ENCODE measurements at places on chromosomes 12 and 14. TPM values are rescaled to one million over a fixed set of nuclear protein-coding genes. Genes with fewer than 3 reads are reported as not detected.
A peak's percentile ranks its signal among the peaks of the same experiment; 100 is the strongest.

GRCh38 chr14:69594846-69595245 lies 16.6 kb upstream of the SUSD6 start:
- H3K36me3 ChIP-seq: no peaks in the 10 kb centered on the region
- H3K27me3 ChIP-seq: no peaks in the 10 kb centered on the region
- no peak overlapping the region for H3K4me3 ChIP-seq
- no peaks in the 10 kb centered on the region for H3K4me1 ChIP-seq

- no peak for DNase-seq
- H3K4me3 ChIP-seq: no peak overlapping the region
- no peaks in the 10 kb centered on the region for H3K27me3 ChIP-seq
- peaks cover 20% of the 10 kb centered on the region for H3K36me3 ChIP-seq
- no peak overlapping the region for H3K27ac ChIP-seq
- H3K4me1 ChIP-seq: peaks cover 8% of the 10 kb centered on the region
These were observed 30.7 kb downstream of the CEP290 start for GRCh38 chr12:88111074-88111652.

DNA sequence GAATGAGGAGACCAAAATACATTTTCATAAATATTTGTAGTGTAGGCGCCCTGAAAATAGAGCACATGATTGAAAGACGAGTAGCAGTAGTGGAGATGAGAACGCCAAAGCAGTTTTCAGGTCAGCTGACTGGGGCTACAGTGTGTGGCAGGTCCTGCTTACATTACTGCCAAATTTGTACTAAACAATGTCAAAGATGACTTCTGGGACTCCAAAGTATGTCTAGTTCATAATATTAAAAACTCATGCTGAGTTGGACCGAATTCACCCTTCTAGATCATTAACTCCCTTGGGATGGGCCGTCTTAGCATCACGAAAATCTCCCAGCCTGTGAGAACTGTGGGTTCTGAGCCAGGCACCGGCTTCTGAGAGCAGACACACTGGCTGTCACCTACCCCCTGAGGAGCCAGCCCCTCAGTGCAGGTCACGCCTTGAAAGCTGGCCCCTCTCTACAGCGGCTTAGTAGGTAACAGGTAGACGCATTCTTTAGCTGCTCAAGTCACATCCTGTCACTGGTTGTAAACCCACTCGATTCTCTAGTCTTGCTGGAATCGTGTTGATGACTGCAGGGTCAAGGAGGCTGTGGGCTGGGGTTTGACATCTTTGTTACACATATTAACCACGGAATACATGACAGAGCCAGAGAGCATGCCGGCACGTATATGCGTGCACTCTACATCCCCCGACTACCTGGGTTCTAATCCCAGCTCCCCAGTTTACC lies 210.4 kb downstream of the ETV6 start:
- DNase-seq: no peak
- peak overlapping the region; percentile 4 for H3K27ac ChIP-seq
- H3K27me3 ChIP-seq: no peaks in the 10 kb centered on the region
- peaks cover 45% of the 10 kb centered on the region for H3K4me1 ChIP-seq
- no peaks in the 10 kb centered on the region for H3K36me3 ChIP-seq

GRCh38 chr14:92625213-92625612 lies 111.6 kb downstream of the RIN3 start:
- no peaks in the 10 kb centered on the region for H3K27me3 ChIP-seq
- no peaks in the 10 kb centered on the region for H3K4me1 ChIP-seq
- no peak overlapping the region for H3K27ac ChIP-seq
- DNase-seq: no peak

DNA sequence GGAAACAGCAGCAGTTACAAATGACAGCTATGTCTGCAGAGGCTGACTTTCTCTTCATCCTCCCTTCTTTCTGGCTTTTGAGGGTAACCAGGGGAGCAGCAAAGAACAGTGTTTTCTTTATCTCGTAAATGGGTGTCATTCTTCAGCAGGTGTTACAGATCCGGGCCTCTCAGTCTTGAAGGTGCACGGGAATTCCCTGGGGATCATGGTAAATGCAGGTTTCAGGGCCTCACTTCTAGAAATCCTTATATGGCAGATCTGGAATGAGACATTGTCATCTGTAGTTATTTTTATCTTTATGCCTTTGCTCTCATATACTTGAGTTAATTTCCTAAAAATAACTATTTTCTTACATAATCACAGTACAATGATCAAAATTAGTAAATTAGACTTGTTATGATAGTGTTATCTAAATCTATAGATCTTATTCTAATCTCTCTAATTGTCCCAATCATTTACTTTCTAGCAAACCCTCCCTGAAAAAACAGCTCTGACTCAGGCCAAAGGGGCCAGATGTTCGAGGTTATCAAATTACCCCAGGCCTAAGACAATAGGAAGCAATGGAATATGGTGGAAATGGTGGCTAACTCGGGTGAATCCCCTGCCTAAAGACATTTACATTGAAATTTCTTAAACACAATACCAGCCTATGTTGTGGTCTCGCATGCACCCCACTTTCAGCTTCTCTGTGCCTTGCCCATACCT lies 145.0 kb downstream of the CAND1 start:
- no peaks in the 10 kb centered on the region for H3K4me1 ChIP-seq
- H3K27ac ChIP-seq: no peak overlapping the region
- DNase-seq: no peak
- no peak overlapping the region for H3K4me3 ChIP-seq
- no peaks in the 10 kb centered on the region for H3K36me3 ChIP-seq
- no peaks in the 10 kb centered on the region for H3K27me3 ChIP-seq

DNA sequence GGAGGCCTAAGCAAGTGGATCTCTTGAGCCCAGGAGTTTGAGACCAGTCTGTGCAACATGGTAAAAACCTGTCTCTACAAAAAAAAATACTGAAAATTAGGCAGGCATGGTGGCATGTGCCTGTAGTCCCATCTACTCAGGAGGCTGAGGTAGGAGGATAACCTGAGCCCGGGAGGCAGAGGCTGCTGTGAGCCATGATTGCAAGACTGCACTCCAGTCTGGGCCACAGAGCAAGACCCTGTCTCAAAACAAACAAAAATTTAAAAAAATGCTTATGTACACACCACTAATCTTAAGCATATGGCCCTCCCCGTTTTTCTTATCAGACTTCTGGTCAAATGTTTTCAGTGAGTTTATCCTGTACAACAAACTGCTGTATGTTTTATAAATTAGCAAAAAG lies 1.7 kb upstream of the GNPNAT1 start:
- H3K27me3 ChIP-seq: no peaks in the 10 kb centered on the region
- H3K27ac ChIP-seq: no peak overlapping the region
- no peak for DNase-seq
- H3K36me3 ChIP-seq: no peaks in the 10 kb centered on the region
- H3K4me1 ChIP-seq: peaks cover 9% of the 10 kb centered on the region

- no peak overlapping the region for H3K27ac ChIP-seq
- H3K4me3 ChIP-seq: no peak overlapping the region
- H3K27me3 ChIP-seq: peaks cover 54% of the 10 kb centered on the region
- H3K4me1 ChIP-seq: no peaks in the 10 kb centered on the region
These were observed 43.6 kb upstream of the LHX5 start for GRCh38 chr12:113515082-113515856.

DNA sequence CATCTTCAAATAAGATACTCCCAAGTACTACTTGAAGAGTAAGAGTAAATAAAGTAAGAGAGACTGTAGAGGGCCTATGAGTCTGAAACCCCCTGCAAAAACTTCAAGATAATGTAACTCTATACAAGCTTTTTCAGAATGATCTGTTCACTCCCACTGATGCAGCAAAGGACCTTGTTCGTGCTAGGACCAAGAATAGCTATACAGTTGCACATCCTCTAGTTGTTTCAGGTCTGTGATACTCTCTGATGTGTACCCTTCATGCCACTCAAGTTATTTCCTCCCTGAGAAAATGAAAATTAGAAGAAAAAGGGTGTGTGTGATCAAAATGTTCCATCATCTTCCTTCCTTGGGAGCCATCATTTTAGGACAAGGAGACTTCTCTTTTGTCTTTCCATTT lies 204.4 kb downstream of the ALX1 start:
- no peaks in the 10 kb centered on the region for H3K36me3 ChIP-seq
- no peaks in the 10 kb centered on the region for H3K27me3 ChIP-seq
- H3K4me3 ChIP-seq: no peak overlapping the region
- no peak for DNase-seq
- no peaks in the 10 kb centered on the region for H3K4me1 ChIP-seq

DNA sequence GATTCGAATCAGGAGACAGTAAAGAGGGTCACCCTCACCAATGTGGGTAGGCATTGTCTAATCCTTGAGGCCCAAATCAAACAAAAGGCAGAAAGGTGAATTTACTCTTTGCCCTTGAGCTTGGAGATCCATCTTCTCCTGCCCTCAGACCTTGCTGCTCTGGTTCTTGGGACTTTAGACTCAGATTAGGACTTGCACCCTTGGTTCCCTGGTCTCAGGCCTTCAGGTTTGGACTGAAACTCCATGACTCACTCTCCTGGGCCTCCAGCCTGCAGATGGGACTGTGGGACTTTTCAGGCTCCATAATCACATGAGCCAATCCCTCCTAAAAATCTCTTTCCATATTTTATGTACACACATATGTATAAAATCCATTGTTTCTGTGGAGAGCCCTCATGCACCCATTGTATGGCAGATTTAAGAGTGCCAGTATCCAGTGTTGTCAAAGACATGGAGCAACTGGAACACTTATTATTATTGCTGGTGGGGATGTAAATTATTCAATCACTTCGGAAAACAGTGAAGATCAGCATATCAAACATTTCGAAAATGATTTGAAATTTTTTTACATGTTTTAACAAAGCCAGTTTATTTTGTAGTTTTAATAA lies 48.7 kb downstream of the EID3 start:
- H3K4me3 ChIP-seq: no peak overlapping the region
- H3K36me3 ChIP-seq: peaks cover 52% of the 10 kb centered on the region
- no peak for DNase-seq
- H3K4me1 ChIP-seq: no peaks in the 10 kb centered on the region
- no peaks in the 10 kb centered on the region for H3K27me3 ChIP-seq

- no peak overlapping the region for H3K4me3 ChIP-seq
- peak overlapping the region; percentile 87 for H3K27ac ChIP-seq
- DNase-seq: no peak
- H3K27me3 ChIP-seq: no peaks in the 10 kb centered on the region
- peaks cover 76% of the 10 kb centered on the region for H3K4me1 ChIP-seq
- no peaks in the 10 kb centered on the region for H3K36me3 ChIP-seq
These were observed 9.0 kb downstream of the SP1 start for GRCh38 chr12:53388932-53389331.

The NPAS3 gene
- total RNA-seq: 7.1 TPM

The PLEK2 gene
- 133 TPM for total RNA-seq

All from adrenal gland (tissue), 19 donors.